Activated CD8-positive, alpha-beta T cell treated with anti-CD3 and anti-CD28 coated beads, Interleukin-2, amount 10 ng/mL, durations not matched to agents 7 days and 5 days (primary cell): ENCODE measurements at places on chromosomes 6 and 20. TPM values are rescaled to one million over a fixed set of nuclear protein-coding genes. Genes with fewer than 3 reads are reported as not detected.

The ALDH8A1 gene
- 0.45 TPM for total RNA-seq

The ZMYND8 gene
- total RNA-seq = 44.3 TPM

The COL9A1 gene
- total RNA-seq = not detected

The RBM24 gene
- total RNA-seq = not detected

The HTR1E gene
- not detected for total RNA-seq

The PAX1 gene
- not detected for total RNA-seq

The C6orf118 gene
- not detected for total RNA-seq

The SNRNP48 gene
- 19.7 TPM for total RNA-seq

The CAPN11 gene
- total RNA-seq = 0.58 TPM
